ENCODE measurements at places on chromosomes 16 and 17.

GRCh38 chr17:50221266-50221863, 19.9 kb upstream of the COL1A1 start:
- DNase-seq = no peak

- peak; percentile 23 for DNase-seq
Measured at GRCh38 chr17:58587713-58588117, 73.3 kb upstream of the MTMR4 start.

GRCh38 chr16:3120435-3120834, 8.0 kb downstream of the ZNF205 start:
- no peak for DNase-seq

GRCh38 chr16:60641067-60641665, 1395.1 kb downstream of the CDH8 start:
- DNase-seq = no peak

- no peak for DNase-seq
Measured at GRCh38 chr17:45376171-45377005, 56.3 kb downstream of the ARHGAP27 start.

- no peak for DNase-seq
Measured at GRCh38 chr17:82871776-82872561, 32.1 kb upstream of the ZNF750 start.

DNA sequence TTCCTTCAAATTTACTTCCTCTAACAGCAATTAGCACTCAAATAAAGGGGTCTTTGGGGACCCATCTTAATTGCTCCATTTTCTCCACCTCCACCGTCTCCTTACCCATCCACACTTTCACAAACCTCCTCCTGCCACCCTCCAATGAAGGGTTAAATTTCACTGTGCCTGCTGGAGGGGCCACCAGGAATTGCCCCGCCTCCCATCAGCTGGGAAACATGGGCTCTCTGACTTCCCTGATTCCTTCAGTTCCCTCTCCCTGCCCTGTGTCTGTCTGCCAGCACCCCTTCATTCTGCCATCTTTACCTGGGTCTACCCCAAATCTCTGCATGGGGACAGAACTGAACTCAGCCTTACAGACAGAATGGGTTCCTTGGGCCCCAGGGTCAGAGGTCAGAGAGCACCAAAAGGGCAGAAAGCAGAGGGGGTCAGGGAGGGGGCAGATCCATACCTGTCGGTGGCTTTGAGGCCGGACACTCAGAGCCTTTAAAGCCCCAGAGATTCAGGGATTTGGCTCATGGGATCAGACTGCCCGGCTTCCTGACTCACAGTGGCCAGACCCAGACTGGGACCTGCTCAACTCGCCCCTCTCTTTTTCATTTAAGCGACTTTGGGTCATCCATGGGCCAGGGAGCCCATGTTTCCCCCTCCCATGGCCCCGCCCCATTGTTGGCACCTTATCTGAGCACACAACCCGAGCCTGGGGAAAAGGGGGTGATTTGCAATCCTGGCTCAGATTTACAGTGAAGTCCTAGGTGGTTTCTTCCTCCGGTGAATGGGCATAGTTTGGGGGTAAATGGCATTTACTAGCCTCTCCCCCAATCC, 17.6 kb upstream of the SP2 start:
- DNase-seq = no peak

DNA sequence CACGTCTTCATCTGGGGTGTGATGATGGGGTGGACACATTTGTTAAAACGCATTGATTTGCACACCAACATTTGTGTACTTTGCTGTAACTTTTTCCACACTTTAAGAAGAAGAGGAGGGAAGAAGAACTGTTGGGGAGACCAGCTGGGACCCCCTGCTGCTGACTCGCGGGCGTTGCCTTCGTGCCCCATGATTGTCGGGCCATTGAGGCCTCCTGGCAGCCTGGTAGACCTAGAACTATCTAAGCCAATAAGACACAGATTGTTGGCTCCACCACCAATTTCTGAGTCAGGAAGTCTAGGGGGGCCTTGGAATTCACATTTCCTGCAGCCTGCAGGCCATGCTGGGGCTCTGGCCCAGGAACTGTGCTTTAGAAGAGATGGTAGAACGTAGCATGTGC, 105.5 kb downstream of the TNFRSF13B start:
- no peak for DNase-seq

DNA sequence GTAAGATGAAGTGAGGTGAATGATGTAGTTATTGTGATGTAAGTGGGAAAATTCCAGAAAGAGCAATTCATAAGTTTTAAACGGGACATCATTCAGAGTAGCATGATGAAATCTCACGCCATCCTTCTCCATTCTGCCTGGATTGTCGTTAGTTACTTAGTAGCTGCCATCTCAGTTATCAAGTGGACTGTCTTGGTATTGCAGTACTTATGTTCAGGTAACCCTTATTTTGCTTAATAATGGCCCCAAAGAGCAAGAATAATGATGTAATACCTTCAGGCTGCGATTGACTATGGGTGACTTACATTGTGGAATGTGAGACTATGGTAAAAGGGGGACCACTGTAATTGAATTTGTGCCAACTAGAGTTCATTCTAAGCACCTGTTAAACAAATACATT, 234.1 kb upstream of the TOM1L1 start:
- no peak for DNase-seq

DNA sequence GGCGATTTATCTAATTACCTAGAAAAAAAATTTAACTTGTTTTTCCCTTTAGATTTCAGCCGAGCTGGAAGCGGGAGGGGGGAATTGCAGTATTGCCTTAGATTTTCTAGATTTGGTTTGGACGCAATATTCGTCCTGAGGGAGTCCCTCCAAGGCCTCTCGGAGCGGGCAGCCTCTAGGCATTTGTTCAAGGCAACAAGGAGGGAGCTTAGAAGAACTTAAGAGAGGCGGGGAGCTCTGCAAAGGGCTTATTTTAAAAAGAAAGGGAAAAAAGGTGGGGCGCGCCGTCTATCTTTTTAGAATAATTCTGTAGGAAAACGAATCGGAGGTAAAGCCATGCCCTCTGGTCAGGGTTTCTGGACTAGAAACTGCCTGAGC, 407 bp upstream of the TMEM94 start:
- DNase-seq = no peak

DNA sequence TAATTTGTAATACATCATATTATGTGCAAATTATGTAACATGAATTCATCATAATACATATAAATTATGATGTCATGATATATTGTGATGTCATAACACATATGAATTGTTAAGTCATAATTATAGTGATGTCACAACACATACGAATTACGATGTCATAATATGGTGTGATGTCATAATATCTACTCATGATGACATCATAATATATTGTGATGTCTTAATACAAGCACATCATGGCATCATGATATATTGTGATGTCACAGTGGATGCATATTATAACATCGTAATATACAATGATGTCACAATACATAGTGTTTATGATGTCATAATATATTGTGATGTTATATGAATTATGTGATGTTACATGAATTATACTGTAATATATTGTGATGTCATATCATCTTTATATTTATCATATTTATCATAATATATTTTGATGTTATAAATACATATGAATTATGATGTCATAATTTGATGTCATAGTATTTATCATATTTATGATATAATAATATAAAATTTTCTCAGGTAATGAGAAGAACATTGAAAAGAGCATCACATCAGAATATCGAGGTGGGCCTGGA, 1793.0 kb downstream of the TP53TG3F start:
- DNase-seq = no peak

DNA sequence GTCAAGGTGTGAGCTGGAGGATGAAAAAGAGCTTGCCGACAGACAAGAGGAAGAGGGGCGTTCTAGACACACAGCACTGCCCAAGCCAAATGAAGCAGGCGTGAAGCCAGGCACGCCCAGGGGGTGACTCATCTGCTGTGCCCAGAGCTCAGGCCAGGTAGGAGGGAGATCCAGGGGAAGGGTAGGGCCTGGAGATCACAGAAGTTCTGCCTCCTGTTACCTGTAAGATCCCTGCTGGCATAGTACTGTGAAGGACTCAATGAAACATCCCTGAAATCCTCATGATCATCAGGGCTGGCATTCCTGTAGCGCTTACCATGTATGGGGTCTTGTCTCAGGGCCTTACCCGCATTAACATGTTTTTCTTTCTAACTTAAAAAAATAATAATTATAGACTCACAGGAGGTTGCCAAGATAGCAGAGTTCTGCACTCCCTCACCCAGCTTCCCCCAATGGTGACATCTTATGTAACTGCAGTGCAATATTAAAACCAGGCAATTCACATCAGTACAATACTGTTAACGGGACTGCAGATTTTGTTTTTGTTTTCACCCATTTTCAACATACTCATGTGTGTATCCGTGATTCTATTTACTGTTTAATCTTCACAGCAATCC, 158.6 kb downstream of the XYLT1 start:
- DNase-seq = no peak

DNA sequence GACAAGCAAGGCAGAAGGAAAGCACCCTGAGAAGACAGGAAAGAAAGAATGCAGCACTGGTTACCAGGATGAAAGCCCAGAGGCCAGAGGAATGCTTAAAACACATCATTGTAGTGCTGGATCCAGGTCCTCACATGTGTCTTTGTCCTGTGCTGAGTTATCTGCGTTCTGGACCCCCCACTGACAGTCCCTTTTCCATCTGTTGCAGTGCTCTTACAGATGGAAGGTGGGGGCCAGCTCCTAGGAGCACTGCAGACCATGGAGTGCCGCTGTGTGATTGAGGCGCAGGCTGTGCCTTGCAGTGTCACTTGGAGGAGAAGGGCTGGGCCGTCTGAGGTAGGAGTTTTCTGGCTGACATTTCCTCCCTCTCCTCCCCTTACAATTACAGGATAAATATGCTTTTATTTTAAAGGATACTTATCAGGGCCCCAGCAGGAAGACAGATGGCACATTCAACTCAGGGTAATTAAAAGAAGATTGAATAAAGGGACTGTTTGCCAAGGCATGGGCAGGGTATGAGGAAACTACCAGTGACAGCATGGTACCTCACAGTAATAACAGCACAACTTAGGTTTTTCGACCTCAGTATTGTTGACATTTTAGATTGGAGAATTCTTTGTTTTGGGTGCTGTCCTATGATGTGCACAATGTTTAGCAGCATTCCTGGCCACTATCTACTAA, 3.0 kb downstream of the EME1 start:
- DNase-seq = no peak

DNA sequence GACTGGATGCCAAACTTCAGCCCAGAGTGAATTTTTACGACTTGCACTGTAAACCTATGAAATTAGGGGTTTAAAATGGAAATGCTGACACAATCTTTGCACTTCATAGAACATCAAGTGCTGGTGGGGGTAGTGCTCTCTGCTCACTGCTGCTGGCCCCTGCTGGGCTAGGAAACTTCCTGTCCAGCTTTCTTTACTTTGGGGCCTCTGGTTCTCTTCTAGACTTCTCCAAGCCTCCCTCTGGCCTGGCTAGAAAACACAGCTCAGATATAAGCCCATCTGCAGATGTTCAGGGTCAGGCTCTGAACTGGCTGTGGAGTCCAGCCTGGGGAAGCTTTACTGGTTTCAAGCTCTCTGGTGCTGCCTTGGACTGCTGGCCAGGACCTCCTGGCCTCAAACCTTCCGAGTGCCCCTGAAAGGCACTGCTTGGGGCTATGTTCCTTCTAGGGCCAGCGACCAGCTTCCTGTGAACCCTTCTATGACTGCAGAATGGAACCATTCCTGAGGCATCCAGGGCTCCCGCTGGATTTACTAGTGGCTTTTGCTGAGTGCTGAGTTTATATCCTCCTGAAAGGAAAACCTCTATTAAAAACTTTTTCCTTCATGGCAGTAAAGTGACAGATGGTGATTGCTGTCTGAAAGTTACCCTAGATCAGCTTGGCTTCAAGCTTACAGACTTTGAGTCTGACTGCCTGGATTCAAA, 59.4 kb downstream of the TBX4 start:
- no peak for DNase-seq

DNA sequence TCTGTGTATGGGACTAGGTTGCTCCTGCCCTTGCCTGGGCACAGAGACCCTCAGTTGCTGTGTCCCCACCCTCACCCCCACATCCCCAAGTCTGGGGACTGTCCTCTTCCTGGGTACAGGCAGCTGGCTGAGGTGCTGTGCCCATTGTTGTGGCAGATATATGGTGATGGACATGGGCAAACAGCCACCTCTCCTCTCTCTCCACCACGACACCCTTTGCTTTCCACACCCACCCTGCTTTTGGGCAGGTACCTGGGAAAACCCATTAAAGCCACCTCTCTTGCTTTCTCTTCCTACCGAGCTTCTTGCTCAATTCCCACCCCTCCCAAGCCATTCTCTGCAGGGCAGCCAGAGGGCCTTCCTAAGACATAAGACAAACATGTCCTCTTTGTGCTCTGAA, 21.7 kb downstream of the TRPV2 start:
- DNase-seq = no peak

GRCh38 chr16:57578521-57579360, 36.3 kb downstream of the ADGRG5 start:
- no peak for DNase-seq

DNA sequence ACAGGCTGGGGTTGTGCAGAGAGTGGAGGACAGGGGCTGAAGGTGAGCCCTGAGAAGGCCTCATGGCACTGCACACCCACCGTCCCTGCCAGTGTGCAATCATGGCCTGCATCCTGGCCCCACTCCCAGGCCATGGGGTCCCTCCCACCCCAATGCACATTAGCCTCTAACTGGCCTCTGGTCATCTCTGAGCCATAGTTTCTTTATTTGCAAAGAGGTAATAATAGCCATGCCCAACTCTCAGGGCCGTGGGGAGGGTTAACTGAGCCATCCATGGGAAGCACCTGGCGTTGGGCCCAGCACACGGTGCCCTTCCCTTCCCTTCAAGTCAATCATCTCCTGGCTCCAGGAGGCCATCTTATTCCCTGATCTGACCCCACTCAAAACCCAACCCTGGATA, 10.8 kb upstream of the ITGA3 start:
- no peak for DNase-seq

- DNase-seq = peak; percentile 58
Measured at GRCh38 chr16:1826691-1827573, at the start of the genes FAHD1 and HAGH. Gene FAHD1, plus strand, starts transcription at chr16:1827206. Its CDS starts 33 bp downstream, at chr16:1827239. Gene HAGH, minus strand, starts transcription at chr16:1826825. Its CDS starts 38 bp downstream, at chr16:1826787.

DNA sequence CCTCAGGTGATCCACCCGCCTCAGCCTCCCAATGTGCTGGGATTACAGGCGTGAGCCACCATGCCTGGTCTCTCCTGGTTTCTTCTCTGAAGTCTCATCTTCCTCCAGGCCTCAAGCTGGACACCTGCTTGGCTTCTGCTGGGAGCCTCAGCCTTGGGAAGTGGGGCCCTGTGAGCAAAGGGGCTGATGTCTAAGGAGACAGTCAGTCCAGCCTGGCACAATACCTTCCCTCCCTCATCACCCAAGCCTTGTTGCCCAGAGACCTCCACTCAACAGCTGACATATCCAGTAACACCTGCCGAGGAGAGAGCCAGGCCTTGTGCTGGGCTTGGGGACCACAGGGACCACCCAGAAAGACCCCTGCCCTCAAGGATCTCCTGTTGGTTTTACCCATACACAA, 251.6 kb downstream of the GSG1L start:
- DNase-seq = no peak

All from NCI-H1105 (cell line).